Left hindlimb (tissue), 1 donor: ENCODE measurements at places on chromosomes 2 and 18.

DNA sequence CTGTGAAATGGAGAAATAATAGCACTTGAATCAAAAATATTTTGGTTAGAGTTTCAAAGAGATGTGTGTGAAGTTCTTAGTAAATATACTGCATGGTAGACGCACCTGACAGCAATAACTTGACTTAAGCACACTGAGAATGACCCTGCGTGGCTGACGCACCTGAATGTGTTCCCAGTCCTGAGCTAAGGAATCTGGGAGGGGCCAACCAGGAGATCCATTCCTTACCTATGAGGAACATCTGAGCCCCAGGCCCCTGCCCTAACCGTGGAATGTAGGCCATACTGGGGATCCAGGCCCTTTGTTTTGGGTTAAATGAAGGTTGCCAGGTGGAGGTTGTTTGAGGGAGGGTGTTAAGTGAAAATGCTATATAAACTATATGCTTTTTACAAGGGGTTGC, 284.4 kb downstream of the RBM43 start:
- no peak for DNase-seq

GRCh38 chr18:2846636-2847316, at the start of gene EMILIN2:
Gene EMILIN2 (plus strand): TSS chr18:2847006. CDS start chr18:2847189, 183 bp downstream.
- peak; percentile 84 for DNase-seq

- no peak for DNase-seq
These were observed 34.7 kb upstream of the IL1RL1 start for GRCh38 chr2:102276549-102277201.

DNA sequence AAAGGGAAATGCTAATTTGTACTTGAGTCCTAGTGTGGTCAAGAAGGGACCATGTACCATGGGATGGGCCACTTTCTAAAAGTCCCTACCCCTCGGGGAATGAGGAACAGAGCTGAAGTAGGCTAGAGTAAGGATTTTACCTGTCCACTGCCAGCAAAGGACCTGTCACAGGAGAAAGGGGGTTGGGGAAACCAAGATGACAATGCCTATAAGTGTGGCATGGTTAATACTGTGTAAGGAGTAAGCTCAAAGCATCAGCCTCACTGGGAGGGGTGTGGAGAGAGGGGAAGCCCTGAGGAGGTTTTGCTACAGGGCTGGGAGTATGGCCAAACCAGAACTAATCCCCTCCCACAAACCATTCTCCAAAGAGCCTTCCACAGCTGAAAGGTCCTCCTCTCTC, 15.8 kb downstream of the GKN2 start:
- no peak for DNase-seq

GRCh38 chr2:85439025-85439472, 20.5 kb downstream of the SH2D6 start:
- DNase-seq, result no peak

DNA sequence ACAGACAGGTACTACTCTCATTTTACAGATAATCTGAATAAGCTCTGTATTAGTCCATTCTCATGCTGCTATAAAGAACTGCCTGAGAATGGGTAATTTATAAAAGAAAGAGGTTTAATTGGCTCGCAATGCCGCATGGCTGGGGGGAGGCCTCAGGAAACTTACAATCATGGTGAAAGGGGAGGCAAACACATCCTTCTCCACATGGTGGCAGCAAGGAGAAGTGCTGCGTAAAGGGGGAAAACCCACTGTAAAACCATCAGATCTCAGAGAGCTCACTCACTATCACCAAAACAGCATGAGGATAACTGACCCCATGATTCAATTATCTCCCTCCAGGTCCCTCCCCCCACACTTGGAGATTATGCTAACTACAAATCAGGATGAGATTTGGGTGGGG, 254.4 kb downstream of the KCNE4 start:
- DNase-seq, result no peak

- no peak for DNase-seq
These were observed 14.8 kb downstream of the MBD2 start for GRCh38 chr18:54209471-54210180.

GRCh38 chr2:208360259-208361076, 46.1 kb upstream of the PTH2R start:
- DNase-seq, result no peak

- peak; percentile 37 for DNase-seq
These were observed 309.8 kb upstream of the COL3A1 start for GRCh38 chr2:188664416-188664815.
